Endothelial cell of umbilical vein (primary cell): ENCODE measurements at places on chromosomes 12 and 14. TPM values are rescaled to one million over a fixed set of nuclear protein-coding genes. Genes with fewer than 3 reads are reported as not detected.

DNA sequence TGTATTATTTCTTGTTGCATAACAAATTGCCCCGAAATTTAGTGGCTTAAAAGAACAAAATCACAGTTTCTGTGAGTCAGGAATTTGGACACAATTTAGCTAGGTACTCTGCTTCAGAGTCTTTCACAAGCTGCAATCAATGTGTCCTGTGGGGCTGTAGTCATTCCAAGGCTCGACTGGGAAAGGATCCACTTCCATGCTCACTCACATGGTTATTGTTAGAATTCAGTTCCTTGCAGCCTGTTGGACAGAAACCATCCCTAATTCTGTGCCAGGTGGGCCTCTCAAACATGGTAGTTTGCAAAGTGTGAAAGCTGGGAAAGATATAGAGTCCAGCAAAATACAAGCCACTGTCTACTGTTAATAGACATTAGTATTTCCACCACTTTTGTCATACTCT is 59.7 kb upstream of the ARID2 start:
- DNase-seq, result no peak

DNA sequence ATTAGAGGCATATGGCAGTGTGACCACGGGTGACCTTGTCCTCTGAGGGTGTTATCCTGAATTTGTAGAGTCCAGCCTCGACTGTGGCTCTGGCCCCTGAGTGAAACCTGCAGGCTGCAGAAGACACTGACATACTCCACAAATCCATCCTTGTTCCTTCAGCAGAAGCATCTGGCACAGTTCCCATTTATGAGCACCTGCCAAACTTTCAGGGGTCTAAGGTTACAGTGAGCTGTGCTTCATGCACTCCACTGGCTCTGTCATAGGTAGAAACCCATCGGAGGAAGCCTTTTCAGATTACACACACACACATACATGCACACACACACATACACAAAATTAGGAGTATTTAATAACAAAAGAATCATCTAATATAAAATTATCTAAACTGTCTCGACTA is 13.6 kb upstream of the NUAK1 start:
- DNase-seq, result no peak

- DNase-seq, result no peak
Measured at GRCh38 chr12:104858611-104859543, 99.2 kb downstream of the SLC41A2 start.

- DNase-seq, result no peak
Measured at GRCh38 chr14:90556666-90557450, 160.0 kb downstream of the CALM1 start.

- DNase-seq, result no peak
Measured at GRCh38 chr12:65818454-65819382, 5.6 kb upstream of the HMGA2 start.

DNA sequence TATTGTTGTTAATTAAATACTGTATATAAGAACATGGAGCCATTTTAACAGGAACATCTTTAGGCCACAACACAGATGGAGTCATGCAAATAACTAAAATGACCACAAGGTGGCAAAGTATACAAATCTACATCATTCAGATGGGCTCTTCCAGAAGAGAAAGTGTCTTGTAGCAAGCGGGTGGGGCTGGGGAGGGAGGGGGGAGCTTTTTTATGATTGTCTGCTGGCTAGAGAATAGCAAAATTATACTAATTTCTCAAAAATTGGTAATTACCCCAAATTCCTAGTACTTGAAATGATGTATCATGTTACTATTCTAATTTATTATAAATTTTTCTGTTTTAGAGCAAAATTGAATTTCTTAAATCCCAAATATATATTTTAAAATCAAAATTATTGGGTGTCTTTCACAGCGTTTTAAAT is 378.7 kb downstream of the PRKD1 start:
- DNase-seq, result peak; percentile 69

DNA sequence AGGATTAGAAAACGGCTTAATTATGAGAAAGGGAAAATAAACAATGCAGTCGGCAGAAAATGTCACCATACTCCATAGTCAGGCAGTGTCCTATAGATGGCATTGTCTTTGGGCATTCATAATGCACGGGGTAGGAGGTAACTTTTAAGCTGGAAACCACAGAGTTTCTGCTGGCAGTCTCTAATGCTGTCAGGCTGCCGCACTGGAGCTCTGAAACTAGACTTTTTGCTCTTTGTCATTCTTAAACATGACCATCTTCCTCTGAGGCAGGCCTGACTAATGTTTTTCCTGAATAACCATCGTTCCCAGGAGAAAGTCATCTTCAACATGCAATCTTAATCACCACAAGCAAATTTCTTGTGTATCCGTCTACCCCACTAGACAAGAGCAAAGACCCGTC is 108.8 kb downstream of the ETNK1 start:
- DNase-seq, result no peak

DNA sequence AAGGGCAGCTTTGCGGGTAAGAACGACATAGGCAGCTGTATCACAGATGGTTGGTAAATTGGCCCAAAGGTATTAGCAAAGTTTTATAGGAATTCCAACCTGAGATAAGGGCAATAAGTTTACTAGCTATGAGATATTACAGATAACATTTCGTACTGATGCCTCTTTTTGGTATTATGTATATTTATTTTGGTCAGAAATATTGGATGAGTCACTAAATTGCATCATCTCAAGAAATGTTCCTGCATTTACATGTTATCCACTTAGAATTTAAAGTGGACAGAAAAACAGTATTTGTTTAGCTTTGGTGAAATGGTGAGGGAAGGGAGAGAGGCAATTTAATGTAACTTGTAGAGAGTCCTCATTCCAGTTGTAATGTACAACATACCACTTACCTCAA is 65.1 kb upstream of the PZP start:
- DNase-seq, result no peak

DNA sequence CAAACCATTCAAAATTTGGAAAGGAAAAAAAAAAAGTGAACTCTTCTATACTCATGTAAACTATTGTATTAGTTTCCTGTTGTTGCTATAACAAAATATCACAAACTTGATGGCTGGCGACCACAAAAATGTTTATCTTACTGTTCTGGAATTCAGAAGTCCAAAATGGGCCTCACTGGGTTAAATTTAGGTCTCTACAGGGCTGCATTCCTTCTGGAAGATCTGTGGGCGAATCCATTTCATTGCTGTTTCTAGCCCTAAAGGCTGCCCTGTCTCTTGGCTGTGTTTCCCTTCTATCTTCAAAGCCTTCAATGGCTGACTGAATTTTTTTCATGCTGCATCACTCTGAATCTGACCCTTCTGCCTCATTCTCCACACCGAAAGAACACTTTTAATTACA is 105.1 kb upstream of the NAV3 start:
- no peak for DNase-seq

GRCh38 chr12:124603831-124604251 is 36.4 kb upstream of the NCOR2 start:
- no peak for DNase-seq

DNA sequence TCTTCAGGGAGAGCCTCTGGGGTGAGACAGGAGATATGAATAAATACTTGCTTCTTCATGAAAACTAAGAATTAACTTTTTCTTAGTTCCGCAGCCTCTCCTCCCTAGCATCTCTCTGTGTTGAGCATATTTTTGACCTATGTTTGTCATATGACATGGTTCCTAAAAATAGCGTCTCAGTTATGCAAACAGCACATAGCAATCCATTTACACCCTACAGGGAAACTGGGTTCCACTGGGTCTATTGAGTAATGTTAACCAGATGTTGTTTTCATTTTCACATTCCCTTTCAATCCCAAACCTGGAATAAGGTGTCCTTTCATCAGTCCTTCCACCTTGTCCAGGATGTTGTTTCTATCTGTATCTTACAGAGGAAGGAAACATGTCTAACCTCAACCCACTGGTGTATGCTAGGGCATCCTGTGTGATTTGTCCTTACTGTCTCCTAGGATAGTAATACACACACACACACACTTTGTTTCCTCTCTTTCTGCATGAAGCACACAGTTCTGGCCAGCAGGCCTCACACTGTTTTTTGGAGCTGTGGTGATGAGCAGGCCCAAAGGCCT is 1543.5 kb downstream of the AACS start:
- no peak for DNase-seq

- no peak for DNase-seq
Measured at GRCh38 chr12:12608557-12608957, 3.1 kb upstream of the CREBL2 start.

- DNase-seq, result no peak
Measured at GRCh38 chr14:89013698-89014568, 189.5 kb downstream of the TTC8 start.

- DNase-seq, result no peak
Measured at GRCh38 chr12:48198672-48198971, 4.5 kb downstream of the OR10AD1 start.

- DNase-seq, result no peak
Measured at GRCh38 chr14:68141281-68142088, 321.9 kb downstream of the RAD51B start.

DNA sequence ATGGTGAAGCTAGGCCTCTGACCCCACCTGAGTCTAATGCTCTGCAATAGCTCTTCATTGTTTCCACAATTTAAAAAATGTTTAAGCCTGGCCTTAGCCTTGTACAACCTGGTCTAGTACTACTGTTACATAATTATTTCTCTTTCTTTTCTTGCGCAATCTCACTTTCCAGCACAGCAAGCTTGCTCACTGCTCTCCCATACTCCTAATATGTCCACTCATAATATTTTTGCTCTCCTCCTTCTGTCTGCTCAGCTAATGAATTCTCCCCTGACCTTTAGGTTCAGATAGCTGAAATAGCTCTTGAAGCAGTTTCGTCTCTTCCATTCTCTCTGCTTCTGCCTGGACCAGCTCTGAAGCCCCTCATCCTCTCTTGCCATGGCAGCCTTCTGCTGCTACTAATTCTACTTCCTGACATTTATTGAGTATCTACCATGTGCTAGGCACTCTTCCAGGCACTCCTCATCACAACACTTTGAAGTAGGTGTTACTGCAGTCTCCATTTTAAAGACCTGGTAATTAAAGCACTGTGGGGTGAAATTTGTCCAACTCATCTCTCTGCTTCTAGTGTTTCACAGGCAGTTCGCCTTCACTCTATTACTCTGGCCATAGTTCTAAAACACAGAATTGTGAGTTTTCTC is 2.8 kb upstream of the SLC48A1 start:
- no peak for DNase-seq

- DNase-seq, result no peak
Measured at GRCh38 chr14:90451961-90452360, 55.1 kb downstream of the CALM1 start.

The SAMD15 gene
- polyA plus RNA-seq, result 0.10 and 0.51 TPM in 2 replicates

The APOLD1 gene
- 3.3 and 3.7 TPM in 2 replicates for polyA plus RNA-seq

The ANKS1B gene
- polyA plus RNA-seq, result 0.15 TPM in 1 of 2 replicates, not detected in the other

The KRT3 gene
- not detected in 2 replicates for polyA plus RNA-seq

The B4GALNT1 gene
- polyA plus RNA-seq, result 0.24 and 0.33 TPM in 2 replicates

The DHRS7 gene
- 28.5 and 28.6 TPM in 2 replicates for polyA plus RNA-seq

The STAB2 gene
- polyA plus RNA-seq, result 0.01 TPM in 1 of 2 replicates, not detected in the other

The KLRK1 gene
- not detected in 2 replicates for polyA plus RNA-seq
